ENCODE measurements at places on chromosomes 1 and 21.

GRCh38 chr1:23168079-23168444 is 594 bp downstream of the LUZP1 start:
- no peak for DNase-seq

- DNase-seq: no peak
Observed at GRCh38 chr1:117824616-117825015, 104.8 kb downstream of the GDAP2 start.

DNA sequence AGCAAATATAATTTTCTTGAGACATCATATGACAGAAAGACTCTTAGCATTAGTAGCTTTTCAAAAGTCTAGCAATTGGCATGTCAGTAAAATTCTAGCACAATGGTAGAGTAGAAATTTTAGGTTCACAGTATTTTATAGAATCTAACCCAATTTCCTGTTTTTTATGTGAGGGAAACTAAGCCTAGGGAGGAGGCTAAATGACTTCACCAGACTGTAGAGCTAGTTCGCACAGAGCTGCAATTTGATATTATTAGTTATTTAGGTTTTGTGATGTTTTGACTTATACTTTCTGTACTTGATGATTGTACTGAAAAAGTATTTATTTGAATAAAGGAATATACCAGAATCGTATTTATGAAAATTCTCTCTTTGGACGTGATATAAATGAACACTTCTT is 68.5 kb downstream of the CACHD1 start:
- DNase-seq: no peak

DNA sequence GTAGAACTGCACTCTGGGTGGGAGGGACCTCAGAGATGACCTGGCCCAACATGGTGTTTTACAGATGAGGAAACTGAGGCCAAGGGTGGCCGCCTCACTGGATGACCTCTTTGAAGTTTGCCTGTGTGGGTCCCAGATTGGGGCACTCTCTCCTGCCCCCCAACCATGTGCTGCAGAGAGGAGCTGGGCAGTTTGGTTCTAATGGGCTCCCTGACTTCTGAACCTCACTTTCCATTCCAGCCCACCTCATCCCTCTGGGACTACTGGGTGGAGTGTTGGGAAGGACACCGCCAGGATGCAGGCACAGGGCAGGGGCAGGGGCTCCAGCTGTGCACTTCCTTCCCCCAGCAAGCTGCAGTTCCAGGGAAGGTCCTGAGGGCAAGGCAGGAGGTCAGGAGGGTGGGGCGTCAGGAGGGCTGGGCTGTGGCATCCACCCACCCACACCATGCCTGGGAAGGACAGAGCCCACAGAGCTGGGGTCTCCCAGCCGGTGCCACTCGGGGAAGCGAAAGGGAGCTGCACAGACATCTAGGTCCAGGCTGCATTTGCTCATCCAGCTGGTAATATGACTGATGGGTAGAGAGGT is 10.3 kb upstream of the EPS8L3 start:
- DNase-seq: no peak

GRCh38 chr1:246750752-246751151 is 26.5 kb downstream of the SCCPDH start:
- DNase-seq: no peak

DNA sequence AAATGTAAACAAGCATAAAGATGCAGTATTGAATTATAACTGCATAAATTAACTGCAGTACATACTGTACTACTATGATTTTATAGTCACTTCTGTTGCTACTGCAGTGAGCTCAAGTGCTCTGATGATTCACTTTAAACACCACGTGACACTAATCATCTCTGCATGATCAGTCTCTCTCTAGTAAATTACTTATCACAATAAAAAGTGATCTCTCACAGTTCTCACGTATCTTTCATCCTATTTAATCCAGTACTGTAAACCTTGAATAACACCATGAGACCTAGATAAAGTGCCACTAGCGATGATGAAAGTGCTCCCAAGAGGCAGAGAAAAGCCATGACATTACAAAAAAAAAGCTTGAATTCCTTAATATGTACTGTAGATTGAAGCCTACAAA is 1242.0 kb downstream of the AMY1C start:
- no peak for DNase-seq

- no peak for DNase-seq
Observed at GRCh38 chr1:47935856-47936255, 61.3 kb downstream of the TRABD2B start.

DNA sequence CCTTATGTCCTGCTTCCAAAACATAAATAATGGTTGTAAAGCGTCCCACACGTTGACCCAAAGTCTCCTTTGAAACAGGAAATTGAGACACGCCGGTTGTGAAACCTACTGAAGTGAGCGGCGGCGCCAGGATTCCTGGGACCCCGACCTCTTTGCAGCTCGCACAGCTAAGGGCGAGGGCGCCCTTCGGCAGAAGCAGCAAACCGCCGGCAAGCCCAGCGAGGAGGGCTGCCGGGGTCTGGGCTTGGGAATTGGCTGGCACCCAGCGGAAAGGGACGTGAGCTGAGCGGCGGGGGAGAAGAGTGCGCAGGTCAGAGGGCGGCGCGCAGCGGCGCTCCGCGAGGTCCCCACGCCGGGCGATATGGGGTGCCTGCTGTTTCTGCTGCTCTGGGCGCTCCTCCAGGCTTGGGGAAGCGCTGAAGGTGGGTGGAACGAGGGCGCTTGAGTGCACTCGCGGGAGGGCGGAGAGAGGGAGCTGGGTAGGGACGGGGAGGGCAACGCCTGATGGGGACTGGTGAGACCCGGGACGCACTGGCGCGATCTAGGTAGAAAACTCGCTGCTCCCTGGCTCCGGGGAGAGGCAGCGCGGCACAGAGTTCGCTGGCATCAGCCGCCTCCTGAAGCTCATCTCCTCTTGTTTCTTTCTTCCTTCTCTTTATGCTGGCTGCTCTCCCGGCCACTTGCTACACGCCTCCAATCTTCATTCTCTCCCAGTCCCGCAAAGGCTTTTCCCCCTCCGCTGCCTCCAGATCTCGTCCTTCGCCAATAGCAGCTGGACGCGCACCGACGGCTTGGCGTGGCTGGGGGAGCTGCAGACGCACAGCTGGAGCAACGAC is at the start of gene CD1D:
CD1D (plus strand) TSS at position 155 of the 836 bp plus-strand sequence; CDS start at position 362, 207 bp downstream.
- DNase-seq: peak; percentile 48

DNA sequence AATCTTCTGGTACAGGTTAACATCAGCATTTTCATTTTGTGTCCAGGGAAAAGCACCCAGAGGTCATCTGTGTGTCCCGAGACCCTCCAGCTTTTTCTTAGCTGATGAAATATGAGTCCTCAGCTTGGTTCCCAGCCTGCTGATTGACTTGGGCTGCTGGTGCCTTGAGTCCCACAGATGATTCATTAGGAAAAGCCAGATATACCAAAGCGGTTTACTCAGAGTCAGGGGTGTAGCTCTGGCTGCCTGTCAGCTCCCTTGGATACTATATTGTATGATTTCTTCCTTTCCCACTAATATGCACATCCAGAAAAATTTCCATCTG is 43.7 kb upstream of the MAB21L3 start:
- DNase-seq: no peak

DNA sequence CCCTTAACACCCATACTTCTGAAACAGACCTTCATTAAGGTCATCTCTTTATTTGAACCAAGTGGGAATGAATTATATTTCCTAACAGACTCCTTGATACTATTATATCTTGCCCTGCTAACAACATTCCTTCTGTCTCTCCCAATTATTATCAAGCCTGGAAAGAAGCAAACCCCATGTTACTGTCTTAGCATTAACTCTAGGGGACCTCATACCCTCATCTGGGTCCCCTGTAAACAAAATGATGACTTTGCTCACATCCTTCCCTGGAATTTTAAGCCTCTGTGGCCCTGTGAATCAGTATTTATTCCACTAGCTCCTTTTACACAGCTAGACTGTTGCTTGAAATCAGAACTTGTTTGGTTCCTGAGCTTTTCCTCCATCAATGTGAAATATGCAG is 38.3 kb upstream of the BCL10 start:
- DNase-seq: no peak

DNA sequence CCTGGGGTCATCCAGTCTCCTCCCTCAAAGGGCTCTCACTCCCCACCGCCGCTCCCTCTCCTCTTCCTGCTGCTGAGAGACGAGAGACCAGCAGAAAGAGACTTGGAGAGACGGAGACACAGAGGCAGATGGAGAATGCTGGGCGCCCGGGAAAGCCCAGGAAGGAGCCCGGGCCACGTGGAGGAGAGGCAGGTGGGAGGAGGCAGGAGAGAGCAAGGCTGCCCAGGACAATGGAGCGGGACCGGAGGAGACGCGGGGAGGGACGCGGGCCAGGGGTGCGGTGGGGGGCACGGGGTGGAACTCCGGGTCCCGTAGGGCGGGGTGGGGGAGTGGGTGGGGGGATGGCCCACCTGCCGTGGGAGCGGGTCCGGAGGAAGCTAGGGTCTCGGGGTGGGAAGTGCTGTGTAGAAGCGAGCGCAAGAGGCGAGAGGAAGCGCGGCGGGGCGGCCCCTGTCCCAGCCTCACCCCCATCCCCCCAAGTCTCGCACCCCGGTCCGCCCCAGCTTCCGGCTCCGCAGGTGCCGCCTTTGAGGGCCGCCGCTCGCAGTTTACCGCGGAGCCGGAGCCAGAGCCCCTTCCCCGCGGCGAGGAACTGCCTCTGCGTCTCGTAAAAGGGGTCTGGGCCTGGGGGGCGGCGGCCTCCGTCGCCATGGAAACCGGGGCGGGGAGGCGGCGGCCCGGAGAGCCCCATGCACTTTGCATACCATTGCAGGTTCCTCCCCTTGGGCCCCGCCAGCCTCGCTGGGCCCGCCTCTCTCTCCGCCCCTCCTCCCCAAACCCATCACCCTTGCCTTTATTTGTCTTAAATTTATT is 11.7 kb upstream of the EPHA2 start:
- peak; percentile 87 for DNase-seq

- no peak for DNase-seq
Observed at GRCh38 chr1:109780982-109781381, 17.3 kb upstream of the EPS8L3 start.

- no peak for DNase-seq
Observed at GRCh38 chr1:45259053-45259452, 52.6 kb upstream of the ZSWIM5 start.

DNA sequence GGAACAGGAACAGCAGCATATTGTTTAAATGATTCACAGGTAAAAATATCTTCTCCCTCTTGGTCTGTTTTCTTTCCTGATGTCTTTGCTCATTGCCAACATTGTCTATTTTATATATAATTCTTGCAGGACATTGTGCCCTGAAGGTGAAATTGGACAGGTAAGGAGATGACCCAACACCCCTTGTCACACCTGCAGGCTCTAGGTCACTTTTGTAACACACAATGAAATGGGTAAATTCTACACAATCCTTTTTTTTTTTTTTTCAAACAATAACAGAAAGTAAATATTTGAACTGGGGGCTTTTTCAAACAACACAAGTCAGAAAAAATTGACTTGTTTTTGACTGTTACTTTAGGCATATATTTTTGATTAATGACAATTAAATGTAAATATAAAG is 62.9 kb upstream of the ERG start:
- DNase-seq: no peak

GRCh38 chr1:18951416-18951815 is 5.1 kb downstream of the IFFO2 start:
- no peak for DNase-seq

- DNase-seq: no peak
Observed at GRCh38 chr1:208167261-208167869, 76.8 kb downstream of the PLXNA2 start.

- DNase-seq: no peak
Observed at GRCh38 chr1:33080373-33080772, 580 bp upstream of the AZIN2 start.

DNA sequence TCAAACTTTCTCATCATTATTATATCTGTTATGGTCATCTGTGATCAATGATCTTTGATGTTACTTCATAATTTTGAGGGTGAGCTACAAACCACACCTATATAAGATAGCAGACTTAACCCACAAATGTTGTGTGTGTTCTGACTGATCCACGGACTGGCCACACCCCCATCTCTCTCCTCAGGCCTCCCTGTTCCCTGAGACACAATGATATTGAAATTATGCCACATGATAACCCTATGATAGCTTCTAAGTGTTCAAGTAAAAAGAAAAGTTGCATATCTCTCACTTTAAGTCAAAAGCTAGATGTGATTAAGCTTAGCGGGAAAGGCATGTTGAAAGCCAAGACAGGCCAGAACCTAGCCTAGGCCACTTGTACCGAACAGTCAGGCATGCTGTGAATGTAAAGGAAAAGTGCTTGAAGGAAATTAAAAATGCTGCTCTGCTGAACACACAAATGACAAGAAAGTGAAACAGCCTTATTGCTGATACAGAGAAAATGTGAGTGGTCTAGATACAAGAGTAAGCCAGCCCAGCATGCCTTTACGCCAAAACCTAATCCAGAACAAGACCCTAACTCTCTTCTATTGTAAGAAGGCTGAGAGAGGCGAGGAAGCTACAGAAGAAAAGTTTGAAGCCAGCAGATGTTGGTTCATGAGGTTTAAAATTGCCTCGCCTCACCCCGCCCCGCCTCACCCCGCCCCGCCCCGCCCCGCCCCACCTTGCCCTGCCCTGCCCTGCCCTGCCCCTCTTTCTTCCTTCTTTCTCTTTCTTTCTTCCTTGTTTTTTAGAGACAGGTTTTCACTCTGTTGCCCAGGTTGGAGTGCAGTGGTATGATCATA is 16.5 kb downstream of the CTSS start:
- no peak for DNase-seq

- DNase-seq: no peak
Observed at GRCh38 chr1:64019818-64020217, 183.6 kb upstream of the UBE2U start.

GRCh38 chr1:245310571-245311531 is 156.1 kb downstream of the KIF26B start:
- DNase-seq: no peak

GRCh38 chr21:42781150-42781970 is 98.0 kb downstream of the WDR4 start:
- DNase-seq: peak; percentile 56

DNA sequence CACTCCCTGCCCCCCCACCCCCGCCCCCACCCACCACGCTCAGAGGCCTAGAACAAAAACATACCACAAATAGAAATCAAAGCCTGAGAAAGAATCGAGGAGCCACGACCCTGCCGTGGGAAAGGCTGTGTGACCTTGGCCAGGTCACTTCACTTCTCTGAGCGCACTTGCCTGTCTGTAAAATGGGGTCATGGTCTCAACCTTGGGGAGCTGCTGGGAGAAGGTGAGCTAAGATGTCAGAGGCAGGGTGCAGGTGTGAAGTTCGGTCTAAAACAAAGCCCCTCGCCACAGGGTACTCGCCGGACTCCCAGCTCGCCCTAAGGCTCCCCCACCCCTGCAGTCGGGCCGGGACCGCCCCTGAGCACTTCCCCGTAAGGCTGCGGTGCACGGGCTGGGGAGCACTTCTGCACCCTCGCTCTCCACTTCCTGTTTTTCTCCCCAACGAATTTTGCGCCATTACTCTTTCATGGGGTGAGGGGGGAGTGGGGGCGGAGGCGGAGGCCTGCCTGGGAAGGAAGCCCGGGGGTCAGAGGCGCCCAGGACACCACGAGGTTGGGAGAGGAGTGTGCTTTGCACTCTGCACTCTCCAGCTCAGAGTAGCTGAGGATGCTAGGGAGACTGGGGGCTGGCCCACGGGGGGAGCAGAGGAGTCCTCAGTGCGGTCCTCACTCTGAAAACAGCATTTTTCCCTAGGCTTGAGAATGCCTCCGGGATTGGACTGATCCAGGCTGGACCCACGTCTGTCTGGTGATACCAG is 21.9 kb upstream of the PIK3CD start:
- DNase-seq: no peak

- no peak for DNase-seq
Observed at GRCh38 chr1:18560692-18561091, 70.0 kb upstream of the PAX7 start.
